ENCODE measurements at places on chromosomes 3 and 15.

- no peak for DNase-seq
Measured at GRCh38 chr3:120693439-120694171, 11.6 kb upstream of the HGD start.

DNA sequence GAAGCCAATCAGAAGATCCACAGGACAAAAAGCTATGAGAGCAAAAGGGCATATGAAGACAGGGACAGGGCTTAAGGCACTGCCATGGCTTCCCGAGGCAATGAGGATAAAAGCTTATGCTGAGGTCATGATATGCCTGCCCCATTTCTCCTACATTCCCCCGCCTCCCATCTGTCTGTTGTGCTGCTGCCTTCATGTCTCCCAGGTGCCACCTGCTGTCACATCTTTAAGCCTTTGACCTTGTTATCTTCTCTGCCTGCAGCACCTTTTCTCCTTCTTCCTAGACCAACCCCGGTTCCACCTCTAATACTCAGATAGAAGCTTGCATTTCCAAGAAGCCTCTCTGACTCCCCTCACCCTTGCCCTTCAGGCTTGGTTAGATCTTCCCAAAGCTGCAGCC lies 213.8 kb downstream of the ARRDC4 start:
- DNase-seq, result no peak

DNA sequence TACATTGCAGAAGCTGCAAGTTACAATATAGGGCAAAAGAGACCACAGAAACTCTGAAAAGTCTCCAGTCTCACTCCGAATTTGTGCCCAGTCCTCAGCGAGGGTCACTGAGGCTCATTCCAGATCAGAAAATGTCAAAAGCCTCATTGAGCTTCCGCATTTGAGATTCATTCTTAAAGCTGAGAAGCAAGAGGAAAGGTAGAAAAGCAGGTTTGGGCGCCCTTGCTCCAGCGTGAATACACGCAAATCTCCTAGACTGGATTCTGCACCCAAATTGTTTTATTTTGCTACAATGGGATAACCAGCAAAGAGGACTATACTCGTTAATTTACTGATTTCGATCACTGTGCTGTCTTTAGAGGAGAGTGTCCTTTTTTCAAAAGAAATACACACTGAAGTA lies 212.2 kb downstream of the STT3B start:
- no peak for DNase-seq

DNA sequence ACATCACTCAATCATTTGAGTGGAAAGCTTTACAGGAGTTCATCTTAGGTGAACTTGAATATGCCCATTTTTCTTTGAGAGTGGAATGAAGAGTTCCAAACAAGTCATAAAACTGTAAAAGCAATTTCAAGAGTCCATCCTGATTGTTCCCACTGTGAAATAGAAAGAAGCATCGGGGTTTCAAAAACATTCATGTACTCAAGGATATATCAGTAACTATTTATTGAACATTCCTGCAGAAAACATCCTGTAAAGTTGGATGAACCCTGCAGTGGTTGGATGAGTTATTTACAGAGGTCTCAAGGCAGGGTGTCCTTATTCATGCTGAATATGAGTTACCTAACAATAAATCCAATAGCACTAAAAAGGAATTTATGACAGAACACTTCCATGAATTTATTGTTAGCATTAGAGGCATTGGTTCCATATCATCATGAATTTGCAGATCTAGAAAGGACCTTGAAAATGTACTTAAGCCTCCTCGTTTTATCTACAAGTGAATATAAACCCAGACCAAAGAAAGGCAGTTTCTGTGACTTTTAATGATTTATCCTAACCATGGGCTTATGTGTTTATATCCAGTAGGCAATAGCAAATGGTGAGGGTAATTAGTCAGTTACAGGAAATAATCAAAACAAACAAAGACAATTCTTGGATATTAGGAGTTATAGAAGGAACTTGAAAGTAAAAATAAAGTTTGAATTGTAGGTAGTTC lies 361.9 kb upstream of the KCNMB2 start:
- DNase-seq, result no peak

Measured in inflammatory macrophage treated with lipopolysaccharide for 1 hour (primary cell).